ENCODE measurements at places on chromosomes 7 and 10.

DNA sequence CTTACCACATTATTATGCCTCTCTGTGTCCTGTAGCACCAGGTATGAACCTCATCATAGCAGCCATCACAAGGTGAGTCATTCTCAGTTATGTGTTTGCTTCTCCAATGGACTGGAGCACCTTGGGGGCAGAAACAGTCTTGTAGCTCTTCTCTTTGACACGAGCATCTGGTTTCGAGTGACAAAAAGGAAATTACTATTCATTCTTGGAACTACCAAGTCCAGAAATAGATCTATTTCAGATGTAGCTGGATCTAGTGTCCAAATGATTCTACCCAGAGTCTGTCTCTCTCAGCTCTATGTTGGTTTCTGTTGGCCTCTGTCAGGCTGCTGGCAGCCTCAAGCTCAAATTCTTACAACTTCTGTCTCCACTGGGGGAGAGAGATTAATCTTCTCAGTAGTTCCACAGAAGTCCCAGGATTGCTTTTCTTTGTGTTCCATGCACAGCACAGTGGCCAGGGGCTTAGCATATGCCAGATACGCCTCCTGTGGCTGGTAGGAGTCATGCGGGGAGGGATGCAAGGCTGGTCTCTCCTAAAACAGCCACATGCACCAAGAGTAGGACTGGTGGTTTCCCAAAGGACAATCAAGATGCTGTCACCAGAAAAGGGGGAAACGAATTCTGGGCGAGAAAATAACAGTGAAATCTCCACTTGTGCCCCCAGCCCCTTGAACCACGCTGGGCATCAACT lies 37.2 kb upstream of the PAPSS2 start:
- peak; percentile 47 for DNase-seq

GRCh38 chr7:79282070-79282694 lies 171.3 kb downstream of the MAGI2 start:
- DNase-seq, result peak; percentile 50

DNA sequence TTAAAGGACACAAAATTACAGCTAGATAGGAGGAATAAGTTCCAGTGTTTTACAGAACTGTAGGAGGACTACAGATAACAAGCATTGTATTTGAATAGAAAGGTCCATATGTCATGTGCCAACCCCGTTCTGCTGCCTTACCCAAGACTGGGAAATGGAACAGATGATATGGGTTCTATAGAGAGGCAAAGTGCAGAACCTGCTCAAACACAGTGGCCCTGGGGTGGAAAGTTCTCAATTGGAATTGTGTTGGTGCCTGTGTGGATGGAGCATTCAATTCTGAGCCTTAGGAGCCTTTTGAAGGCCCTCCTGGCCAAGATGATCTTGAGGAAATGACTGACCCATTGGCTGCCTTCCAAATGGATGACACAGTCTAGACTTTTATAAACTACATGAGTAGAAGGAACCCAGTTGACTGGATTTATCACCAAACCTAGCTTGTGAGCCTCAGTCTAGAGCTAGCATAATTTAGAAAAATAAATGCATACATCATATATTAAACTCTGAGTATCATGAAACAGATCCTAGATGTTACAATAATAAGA lies 4.1 kb upstream of the PRSS1 start:
- no peak for DNase-seq

GRCh38 chr10:103856797-103857170 lies 1.4 kb upstream of the SH3PXD2A start:
- DNase-seq, result no peak

- no peak for DNase-seq
These were observed 4.0 kb downstream of the BAMBI start for GRCh38 chr10:28681291-28681763.

DNA sequence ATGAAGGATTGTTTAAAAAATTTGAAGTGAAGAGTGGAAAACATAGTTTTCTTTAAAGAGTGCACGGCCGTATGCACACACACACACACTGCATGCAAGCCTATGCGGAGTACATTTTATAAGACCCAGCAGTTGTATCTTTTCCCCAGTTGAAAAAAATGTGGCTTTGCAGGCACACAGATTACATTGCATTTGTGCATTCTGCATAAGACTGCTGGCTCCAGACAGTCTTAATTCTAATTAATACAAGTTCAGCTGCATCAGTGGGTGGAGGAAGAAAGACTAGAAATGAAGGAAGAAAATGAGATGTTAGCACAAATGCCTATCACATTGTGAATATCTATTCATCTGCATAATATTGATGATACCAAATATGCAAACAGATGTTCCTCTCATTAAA lies 79.6 kb downstream of the FAM204A start:
- DNase-seq, result no peak

- no peak for DNase-seq
These were observed 337.2 kb upstream of the LRGUK start for GRCh38 chr7:133789974-133790373.

- DNase-seq, result no peak
These were observed 13.7 kb upstream of the CPA1 start for GRCh38 chr7:130366564-130366963.

- DNase-seq, result peak; percentile 42
These were observed 193.7 kb downstream of the PTPN20 start for GRCh38 chr10:47104786-47105385.

DNA sequence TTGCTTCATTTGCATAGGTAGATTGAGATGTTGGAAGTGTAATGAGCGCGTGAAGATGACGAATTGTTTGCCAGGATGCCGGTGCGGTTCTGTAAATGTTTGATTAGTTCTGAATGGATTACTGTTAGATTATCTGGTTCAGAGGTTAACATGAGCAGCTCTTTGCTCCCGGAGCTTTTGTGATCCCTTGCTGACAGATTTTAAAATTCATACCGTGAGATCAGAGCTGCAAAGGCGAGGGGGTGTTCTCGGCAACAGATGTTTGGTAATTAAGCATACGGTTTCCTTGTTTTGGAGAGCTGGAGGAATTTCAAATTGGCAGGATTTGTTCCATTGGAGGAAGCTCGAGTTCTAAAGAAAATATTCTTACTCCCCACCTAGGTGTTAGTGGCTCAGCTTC lies 237.8 kb upstream of the GPR26 start:
- DNase-seq, result no peak

All from OCI-M1 (cell line).